ENCODE measurements at places on chromosomes 3 and 15.

GRCh38 chr15:63880744-63881143, 47.0 kb upstream of the HERC1 start:
- no peak for DNase-seq

GRCh38 chr15:88797663-88798339, 5.4 kb upstream of the ACAN start:
- DNase-seq, result no peak

DNA sequence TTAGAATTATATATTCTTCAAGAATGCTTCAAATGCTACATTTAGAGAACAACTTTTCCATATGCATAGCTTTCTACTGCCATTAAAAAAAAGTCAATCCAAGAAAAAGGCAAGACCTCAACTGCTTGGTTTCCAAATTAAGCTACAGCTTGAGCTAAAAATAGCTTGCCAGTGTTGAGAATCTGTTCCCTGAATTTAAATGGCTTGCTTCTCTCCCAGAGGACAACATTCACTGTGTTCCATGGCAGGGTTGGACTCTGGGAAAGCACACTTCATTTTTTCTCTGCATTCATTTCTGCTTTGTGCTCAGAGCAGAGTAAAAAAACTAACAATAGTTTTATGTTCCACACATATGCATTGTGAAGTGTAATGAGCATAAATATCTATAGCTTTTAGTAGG, 50.3 kb upstream of the ACTL6A start:
- no peak for DNase-seq

DNA sequence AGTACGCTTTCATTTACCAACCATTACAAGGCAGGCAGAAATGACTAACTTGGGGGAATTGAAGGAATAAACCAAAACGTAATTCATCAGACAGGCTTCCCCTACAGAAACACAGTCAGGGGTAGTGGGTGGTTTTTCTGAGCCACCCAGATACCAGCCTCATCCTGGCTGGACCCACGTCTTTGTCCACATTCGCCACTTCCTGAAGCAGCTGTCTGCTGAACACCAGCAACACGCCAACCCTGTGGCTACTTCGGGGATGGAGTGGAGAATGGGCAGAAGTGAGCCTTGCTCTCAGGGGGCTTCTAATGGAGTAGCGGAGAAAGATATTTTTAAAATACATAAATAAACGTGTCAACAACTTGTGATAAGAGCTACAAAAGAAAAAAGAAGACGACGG, 40.1 kb downstream of the SYNM start:
- no peak for DNase-seq

GRCh38 chr3:194577986-194578905, 55.0 kb downstream of the TMEM44 start:
- DNase-seq, result no peak

DNA sequence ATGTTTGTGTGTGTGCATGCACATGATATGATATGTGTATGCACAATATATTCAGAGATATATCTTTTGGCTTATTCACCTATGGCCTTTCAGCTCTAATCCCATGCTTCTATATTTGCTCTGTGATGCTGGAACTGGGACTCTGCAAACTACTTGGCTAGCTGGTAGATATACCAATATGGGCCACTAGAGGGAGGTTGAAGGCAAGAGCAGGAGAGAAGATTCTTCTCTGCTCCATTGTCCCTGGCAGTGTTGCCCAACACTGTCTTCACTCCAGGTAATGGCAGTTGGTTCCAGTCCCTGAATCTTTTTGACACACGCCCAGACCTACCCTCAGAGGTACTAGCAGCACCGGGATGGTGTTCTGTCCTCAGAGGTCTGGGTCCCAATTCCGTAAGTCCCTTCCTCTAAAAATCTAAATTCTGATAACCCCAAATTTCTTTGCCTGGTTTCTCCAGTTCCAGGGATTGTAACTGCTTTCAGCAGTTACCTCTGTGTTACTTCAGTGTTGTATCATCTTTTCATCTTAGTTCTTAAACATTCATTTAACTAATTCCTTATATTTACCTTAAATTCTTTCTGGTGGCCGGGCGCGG, 44.7 kb downstream of the GTPBP8 start:
- DNase-seq, result peak; percentile 40

GRCh38 chr3:49673121-49673714, 933 bp upstream of the APEH start:
- DNase-seq, result no peak

- DNase-seq, result no peak
These were observed 39.8 kb downstream of the PRKCD start for GRCh38 chr3:53200501-53201498.

DNA sequence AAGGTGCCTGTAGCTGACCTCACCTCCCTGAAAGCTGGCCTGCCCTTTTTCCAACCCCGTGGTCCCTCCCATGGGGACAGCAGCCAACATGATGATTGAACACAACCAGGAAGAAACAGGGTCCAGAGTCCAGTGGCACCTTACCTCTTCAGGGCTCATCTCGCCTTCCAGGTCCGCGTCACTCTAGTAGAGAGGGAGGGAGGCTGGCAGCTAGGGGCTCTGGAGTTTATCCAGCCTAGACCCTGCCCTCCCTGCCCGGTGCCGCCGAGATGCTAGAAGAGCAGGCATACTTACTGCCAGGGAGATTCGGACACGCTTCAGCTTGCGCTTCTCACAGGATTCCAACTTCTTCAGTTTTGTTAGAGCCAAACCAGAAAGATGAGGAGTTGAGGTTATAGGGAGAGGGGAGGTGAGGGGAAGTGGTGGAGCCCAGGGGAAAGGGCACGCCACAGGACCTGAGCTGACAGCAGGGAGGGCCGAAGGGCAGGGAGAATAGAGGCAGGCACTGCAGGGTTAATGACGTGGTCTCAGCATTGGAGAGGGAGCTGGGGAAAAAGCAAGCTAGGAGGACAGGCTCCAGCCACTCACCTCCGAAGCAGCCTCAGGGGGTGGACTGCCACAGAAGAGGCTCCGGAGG, 9.1 kb downstream of the CLCN2 start:
- no peak for DNase-seq

DNA sequence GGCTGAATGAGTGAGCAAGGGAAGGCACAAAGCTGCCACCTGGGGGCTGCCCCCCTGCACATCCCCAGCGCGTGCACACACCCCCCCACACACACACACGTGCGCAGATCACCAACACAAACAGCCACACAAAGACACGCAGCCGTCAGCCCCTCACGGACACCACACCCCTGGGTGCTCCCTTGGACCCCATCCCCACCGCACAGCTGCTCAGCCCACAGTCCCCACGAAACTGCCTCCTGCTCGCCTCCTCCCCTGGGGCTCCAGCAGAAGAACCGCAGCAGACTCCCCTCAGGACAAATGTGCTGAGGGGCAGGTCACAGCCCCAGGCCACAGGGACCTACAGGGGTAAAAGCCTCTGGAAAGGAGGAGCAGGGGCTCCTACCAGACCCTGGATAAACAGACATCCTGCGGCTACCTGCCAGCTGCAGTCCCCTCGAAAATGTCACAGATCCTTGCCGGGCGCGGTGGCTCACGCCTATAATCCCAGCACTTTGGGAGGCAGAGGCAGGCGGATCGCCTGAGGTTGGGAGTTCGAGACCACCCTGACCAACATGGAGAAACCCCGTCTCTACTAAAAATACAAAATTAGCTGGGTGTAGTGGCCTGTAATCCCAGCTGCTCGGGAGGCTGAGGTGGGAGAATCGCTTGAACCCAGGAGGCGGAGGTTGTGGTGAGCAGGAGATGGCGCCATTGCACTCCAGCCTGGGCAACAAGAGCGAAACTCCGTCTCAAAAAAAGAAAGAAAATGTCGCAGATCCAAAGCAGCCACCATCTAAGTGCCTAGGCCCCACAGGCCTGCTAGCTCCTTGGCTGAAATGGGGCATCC, 6.5 kb downstream of the TWF2 start:
- DNase-seq, result no peak

GRCh38 chr3:146817704-146818103, 212.6 kb upstream of the PLSCR5 start:
- no peak for DNase-seq

- no peak for DNase-seq
These were observed 38.2 kb downstream of the TGFBR2 start for GRCh38 chr3:30644615-30645014.

- DNase-seq, result no peak
These were observed 9.4 kb downstream of the AAGAB start for GRCh38 chr15:67244971-67245478.

- no peak for DNase-seq
These were observed 185.8 kb upstream of the CFAP20DC start for GRCh38 chr3:59235634-59236012.

GRCh38 chr15:99165020-99165790, 60.3 kb downstream of the SYNM start:
- no peak for DNase-seq

GRCh38 chr3:78569804-78570203, 1198.0 kb downstream of the ROBO1 start:
- no peak for DNase-seq
